Hematopoietic multipotent progenitor cell treated with erythropoietin and hydrocortisone succinate and interleukin-3 and kit ligand, for 15 days (in vitro differentiated cells): ENCODE measurements at places on chromosomes 3 and 15.

GRCh38 chr3:43148033-43148432 is 42.2 kb upstream of the POMGNT2 start:
- DNase-seq = no peak

- no peak for DNase-seq
Measured at GRCh38 chr3:194166682-194167479, 30.9 kb downstream of the HES1 start.

DNA sequence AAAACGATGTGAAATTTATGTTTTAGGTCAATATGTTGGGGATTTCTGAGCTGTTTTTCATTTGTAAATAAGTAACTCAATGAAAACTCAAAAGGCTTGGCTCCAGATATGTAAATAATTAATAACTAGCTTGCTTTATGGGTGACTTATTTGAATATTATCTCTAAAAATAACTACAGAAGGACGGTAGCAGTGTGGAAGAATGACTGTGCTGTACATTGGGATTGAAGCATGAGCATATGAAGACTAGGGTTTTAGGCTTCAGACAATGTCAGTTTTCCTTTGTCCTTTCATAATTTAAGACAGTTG is 343.9 kb downstream of the GRM7 start:
- DNase-seq = no peak

DNA sequence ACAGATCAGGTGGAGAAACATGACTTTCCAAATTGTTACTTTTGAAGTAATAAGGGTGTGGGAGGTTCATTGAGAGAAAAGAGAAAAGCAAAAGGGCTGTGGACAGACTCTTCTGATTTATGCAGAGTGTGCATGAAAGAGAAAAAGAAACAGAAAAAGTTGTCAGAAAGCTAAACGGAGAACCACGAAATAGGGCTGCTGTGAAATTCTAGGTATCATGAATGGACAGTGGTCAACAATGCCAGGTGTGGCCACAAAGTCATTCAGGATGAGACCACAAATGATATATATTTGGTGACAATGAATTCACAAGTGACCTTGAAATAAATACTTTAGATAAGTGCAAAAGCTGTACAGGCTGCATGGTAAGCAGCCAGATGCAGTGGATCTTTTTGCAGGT is 170.1 kb downstream of the IL5RA start:
- no peak for DNase-seq

- DNase-seq = no peak
Measured at GRCh38 chr3:53808496-53808895, 37.7 kb downstream of the CHDH start.
